ENCODE measurements at places on chromosomes 1 and 21. TPM values are rescaled to one million over a fixed set of nuclear protein-coding genes. Genes with fewer than 3 reads are reported as not detected.

GRCh38 chr1:32362474-32363313 lies at the start of the genes FAM229A and TSSK3:
Gene FAM229A, minus strand, starts transcription at chr1:32362485. Its CDS starts 394 bp downstream, at chr1:32362091.
Gene TSSK3, plus strand, starts transcription at chr1:32362539. Its CDS starts 163 bp downstream, at chr1:32362702.
- H3K4me1 ChIP-seq: peaks cover 2% of the 10 kb centered on the region
- H3K27me3 ChIP-seq: no peaks in the 10 kb centered on the region
- no peak within 1 kb of the TSS for H3K27ac ChIP-seq
- peaks cover 12% of the 10 kb centered on the region for H3K36me3 ChIP-seq
- no peak for DNase-seq

- DNase-seq: no peak
- no peaks in the 10 kb centered on the region for H3K27me3 ChIP-seq
- no peaks in the 10 kb centered on the region for H3K4me1 ChIP-seq
- no peak overlapping the region for H3K4me3 ChIP-seq
- H3K36me3 ChIP-seq: no peaks in the 10 kb centered on the region
- no peak overlapping the region for H3K27ac ChIP-seq
Observed at GRCh38 chr1:6075748-6076147, 30.1 kb downstream of the KCNAB2 start.

DNA sequence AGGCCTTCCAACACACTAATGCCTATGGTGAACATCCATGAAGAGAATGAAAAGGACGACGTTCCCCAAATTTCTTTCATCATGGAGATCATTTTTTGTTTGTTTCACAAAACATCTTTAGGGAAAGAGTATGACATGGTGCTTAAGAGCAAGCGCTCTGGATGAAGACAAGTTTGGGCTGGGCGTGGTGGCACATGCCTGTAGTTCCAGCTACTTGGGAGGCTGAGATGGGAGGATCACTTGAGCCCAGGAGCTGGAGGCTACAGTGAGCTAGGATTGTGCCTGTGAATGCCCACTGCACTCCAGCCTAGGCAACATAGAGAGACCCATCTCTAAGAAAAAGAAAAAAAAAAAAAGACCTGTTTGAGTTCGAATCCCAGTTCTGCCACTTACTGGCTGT lies 253.1 kb downstream of the PTPRU start:
- no peaks in the 10 kb centered on the region for H3K27me3 ChIP-seq
- H3K4me1 ChIP-seq: no peaks in the 10 kb centered on the region
- no peaks in the 10 kb centered on the region for H3K36me3 ChIP-seq
- H3K4me3 ChIP-seq: no peak overlapping the region
- no peak overlapping the region for H3K27ac ChIP-seq
- no peak for DNase-seq

DNA sequence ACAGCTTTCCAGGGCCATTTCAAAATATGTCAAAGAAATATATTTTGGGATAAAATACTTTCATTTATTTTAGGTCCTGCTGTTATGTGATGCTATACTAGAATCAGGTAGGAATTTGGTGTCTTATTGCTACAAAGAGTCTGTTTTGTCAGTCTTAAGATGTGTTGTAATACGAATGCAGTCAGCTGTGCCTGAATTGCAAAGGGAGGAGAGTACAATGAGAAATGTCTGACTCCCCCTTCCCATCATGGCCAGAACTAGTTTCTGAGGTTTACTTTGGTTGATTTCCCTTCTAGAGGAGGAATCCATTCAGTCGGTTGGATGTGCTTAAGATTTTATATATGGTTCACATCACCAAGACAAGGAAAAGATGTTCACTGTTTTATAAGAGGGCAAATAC lies 75.7 kb upstream of the TNFSF18 start:
- DNase-seq: peak; percentile 5
- H3K4me1 ChIP-seq: peaks cover 8% of the 10 kb centered on the region
- no peak overlapping the region for H3K27ac ChIP-seq
- H3K36me3 ChIP-seq: no peaks in the 10 kb centered on the region

GRCh38 chr1:41241354-41241748 lies 755 bp downstream of the SCMH1 start:
- peak; percentile 29 for DNase-seq
- no peaks in the 10 kb centered on the region for H3K36me3 ChIP-seq
- peak overlapping the region; percentile 54 for H3K4me3 ChIP-seq
- H3K4me1 ChIP-seq: peaks cover 4% of the 10 kb centered on the region
- no peaks in the 10 kb centered on the region for H3K27me3 ChIP-seq

Gene GPR37L1
- total RNA-seq: not detected

DNA sequence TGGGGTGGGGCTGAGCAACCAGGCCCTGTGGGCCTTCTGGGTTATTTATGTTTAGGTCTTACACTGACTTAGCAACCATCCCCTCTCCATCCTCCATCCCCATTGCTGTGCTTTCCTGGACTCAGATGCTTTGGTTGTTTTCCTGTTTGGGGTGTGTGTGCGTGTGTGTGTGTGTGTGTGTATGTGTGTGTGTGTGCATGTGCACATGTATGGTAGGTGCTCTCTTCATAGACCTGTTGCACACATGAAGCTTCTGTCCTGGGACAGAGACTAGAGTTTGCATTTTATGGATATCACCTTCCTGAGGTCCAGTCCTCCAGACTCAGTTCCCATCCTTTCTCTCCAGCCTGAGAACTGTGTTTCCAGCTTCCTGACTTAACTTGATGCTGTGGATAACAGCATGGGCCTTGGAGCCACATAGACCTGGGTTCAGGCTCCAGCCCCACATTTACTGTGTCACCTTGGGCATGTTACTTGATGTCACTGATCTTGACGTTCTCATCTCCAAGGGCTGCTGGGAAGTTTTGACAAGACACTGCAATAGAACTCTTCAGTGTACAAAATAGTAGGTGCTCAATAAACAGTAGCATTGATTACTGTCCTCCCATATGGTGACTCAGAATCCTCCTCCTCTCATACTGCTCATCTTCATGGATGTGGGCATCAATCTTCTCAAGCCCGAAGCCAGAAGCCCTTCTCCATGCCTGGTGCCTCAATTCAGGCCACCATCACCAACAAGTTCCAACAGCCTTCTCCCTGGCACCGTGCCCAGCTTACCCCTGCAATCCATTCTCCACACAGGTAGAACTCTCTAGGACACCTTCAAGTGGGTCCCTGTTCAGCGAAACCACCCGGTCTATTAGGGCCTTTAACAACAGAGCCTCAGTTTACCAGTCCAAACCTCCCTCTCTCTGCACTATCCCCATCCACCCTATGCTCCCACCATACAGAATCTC lies 181.8 kb upstream of the EDN2 start:
- H3K36me3 ChIP-seq: no peaks in the 10 kb centered on the region
- DNase-seq: no peak
- H3K27me3 ChIP-seq: no peaks in the 10 kb centered on the region
- no peak overlapping the region for H3K27ac ChIP-seq
- no peak overlapping the region for H3K4me3 ChIP-seq
- peaks cover 5% of the 10 kb centered on the region for H3K4me1 ChIP-seq

DNA sequence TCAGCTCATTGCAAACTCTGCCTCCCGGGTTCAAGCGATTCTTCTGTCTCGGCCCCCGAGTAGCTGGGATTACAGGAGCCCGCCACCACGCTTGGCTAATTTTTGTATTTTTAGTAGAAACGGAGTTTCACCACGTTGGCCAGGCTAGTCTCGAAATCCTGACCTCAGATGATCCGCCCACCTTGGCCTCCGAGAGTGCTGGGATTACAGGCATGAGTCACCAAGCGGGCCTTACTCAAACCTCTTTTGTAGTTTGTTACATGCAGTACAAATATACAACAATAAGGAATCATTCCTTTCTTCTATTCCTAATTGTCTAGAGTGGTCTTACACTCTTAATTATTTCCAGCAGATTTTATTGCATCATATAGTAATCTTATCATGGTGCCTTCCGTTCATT lies 16.6 kb downstream of the SPATA17 start:
- no peak overlapping the region for H3K27ac ChIP-seq

Gene SFN
- under 0.01 TPM for total RNA-seq

DNA sequence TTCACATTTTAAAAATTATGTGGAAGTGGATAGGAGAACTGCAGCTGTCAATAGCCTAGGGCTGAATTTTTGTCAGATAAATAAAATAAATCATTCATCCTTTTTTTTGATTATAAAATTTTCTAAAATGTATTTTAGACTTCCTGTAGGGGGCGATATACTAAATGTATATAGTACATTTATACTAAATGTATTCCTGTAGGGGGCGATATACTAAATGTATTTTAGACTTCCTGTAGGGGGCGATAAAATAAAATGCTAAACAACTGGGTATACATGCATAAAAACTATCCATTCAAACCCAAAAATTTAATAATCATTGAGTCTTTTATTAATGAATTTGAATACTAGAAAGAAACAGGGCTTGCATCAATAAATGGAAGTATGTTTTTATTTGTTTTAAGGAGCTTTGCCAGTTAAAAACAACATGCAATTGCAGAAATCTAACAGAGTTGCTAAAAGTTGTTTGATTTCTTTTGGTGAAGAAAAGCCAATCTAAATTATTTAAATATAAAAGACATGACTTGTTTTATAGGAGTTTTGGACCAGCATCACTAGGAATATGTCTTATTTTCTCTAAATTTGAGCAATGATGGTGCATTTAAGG lies 31.4 kb downstream of the CLCA1 start:
- H3K36me3 ChIP-seq: no peaks in the 10 kb centered on the region
- no peak for DNase-seq
- no peak overlapping the region for H3K4me3 ChIP-seq
- no peak overlapping the region for H3K27ac ChIP-seq
- no peaks in the 10 kb centered on the region for H3K4me1 ChIP-seq

Gene LAPTM5
- total RNA-seq: under 0.01 TPM

GRCh38 chr1:180433873-180434272 lies 68.5 kb downstream of the ACBD6 start:
- no peaks in the 10 kb centered on the region for H3K27me3 ChIP-seq
- H3K4me1 ChIP-seq: no peaks in the 10 kb centered on the region
- H3K4me3 ChIP-seq: no peak overlapping the region
- no peaks in the 10 kb centered on the region for H3K36me3 ChIP-seq

Gene AUNIP
- total RNA-seq: 0.33 TPM

Gene KRTAP19-1
- not detected for total RNA-seq

DNA sequence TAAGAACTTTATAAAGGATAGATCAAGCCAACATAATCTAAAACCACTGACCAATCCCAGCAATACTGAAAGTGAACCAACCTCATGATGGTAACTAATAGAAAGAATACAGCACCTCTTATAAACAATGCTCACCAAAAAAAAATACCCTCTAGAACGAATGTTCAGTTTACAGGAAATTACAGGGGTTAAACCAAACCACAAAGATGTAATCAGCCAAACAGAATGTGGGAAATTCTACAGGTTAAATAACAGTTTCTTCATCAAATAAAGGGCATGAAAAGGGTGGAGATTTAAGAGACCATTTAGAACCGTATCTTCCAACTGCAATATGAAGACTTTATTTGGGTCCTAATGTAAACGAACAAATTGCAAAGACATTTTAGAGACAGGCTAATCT lies 30.4 kb downstream of the ARID4B start:
- DNase-seq: peak; percentile 72
- no peaks in the 10 kb centered on the region for H3K36me3 ChIP-seq

- no peaks in the 10 kb centered on the region for H3K27me3 ChIP-seq
- H3K27ac ChIP-seq: no peak overlapping the region
- no peak overlapping the region for H3K4me3 ChIP-seq
- H3K36me3 ChIP-seq: no peaks in the 10 kb centered on the region
Observed at GRCh38 chr1:175002910-175003517, 3.3 kb downstream of the CACYBP start.

DNA sequence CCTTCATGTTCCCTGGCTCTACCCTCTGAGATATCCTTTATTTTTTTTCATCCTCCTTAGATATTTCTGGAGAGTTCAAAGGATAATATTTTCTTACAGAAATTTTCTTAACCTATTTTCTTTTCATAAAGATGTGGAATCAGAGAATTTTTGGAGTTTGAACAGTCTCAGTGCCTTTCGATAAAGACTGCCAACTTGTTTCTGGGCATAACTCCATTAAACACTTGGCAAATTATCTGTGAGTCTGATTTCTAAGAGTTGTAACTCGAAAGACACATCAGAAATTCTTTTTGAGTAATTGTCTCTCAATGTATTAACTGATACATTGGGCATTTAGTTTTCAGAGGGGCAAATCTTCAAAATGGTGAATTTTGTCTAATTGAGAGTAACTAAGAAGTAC lies 1255.6 kb downstream of the NCAM2 start:
- H3K4me1 ChIP-seq: no peaks in the 10 kb centered on the region
- no peaks in the 10 kb centered on the region for H3K36me3 ChIP-seq
- DNase-seq: no peak
- no peak overlapping the region for H3K27ac ChIP-seq
- H3K27me3 ChIP-seq: no peaks in the 10 kb centered on the region

GRCh38 chr1:205142102-205142469 lies 20.3 kb upstream of the RBBP5 start:
- no peaks in the 10 kb centered on the region for H3K36me3 ChIP-seq
- no peak overlapping the region for H3K4me3 ChIP-seq
- DNase-seq: no peak
- peaks cover 24% of the 10 kb centered on the region for H3K4me1 ChIP-seq
- H3K27me3 ChIP-seq: no peaks in the 10 kb centered on the region

GRCh38 chr1:233962878-233963277 lies 58.4 kb downstream of the SLC35F3 start:
- H3K4me3 ChIP-seq: no peak overlapping the region
- H3K4me1 ChIP-seq: no peaks in the 10 kb centered on the region
- no peak for DNase-seq
- H3K27me3 ChIP-seq: no peaks in the 10 kb centered on the region
- H3K36me3 ChIP-seq: no peaks in the 10 kb centered on the region

Gene TNNT2
- not detected for total RNA-seq

DNA sequence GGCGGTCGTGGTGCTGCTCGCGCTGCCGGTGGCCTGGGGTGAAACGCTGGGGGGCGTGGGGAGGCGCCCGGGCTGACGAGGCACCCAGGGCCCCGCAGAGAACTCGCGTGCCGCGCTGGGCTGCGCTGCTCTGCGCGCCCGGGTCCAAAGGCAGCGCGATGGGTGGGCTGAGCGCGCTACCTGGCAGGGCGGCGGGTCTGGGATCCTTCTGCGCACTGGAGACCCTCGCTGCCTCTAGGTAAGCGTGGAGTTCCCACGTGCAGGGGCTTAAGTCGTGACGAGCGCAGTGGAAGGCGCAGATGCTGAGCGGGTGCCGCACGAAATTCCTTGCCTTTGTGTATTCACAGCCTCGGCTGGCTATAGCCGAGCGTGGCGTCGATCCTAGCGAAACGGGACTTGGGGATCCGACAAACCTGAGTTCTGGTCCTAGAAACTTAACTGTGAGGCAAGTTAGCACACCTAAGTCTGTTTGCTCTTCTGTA lies 24.6 kb downstream of the CR1L start:
- peaks cover 17% of the 10 kb centered on the region for H3K27me3 ChIP-seq
- H3K4me1 ChIP-seq: no peaks in the 10 kb centered on the region
- no peaks in the 10 kb centered on the region for H3K36me3 ChIP-seq
- no peak overlapping the region for H3K27ac ChIP-seq
- H3K4me3 ChIP-seq: no peak overlapping the region

GRCh38 chr1:13824626-13825025 lies 124.6 kb downstream of the PRDM2 start:
- H3K27me3 ChIP-seq: no peaks in the 10 kb centered on the region
- no peak overlapping the region for H3K4me3 ChIP-seq
- H3K27ac ChIP-seq: no peak overlapping the region

GRCh38 chr1:170073893-170074249 lies 624 bp downstream of the KIFAP3 start:
- H3K27me3 ChIP-seq: no peaks in the 10 kb centered on the region
- H3K27ac ChIP-seq: peak overlapping the region; percentile 86
- no peak for DNase-seq
- H3K4me3 ChIP-seq: peak overlapping the region; percentile 91
